ENCODE measurements at places on chromosomes 7 and 10. TPM values are rescaled to one million over a fixed set of nuclear protein-coding genes. Genes with fewer than 3 reads are reported as not detected.

- DNase-seq, result no peak
- no peaks in the 10 kb centered on the region for H3K27me3 ChIP-seq
- H3K36me3 ChIP-seq, result no peaks in the 10 kb centered on the region
- H3K4me1 ChIP-seq, result no peaks in the 10 kb centered on the region
These were observed 126.5 kb upstream of the IGFBP3 start for GRCh38 chr7:46047581-46047980.

Gene PNLIPRP1
- 0.63 TPM for polyA plus RNA-seq

- no peak overlapping the region for H3K4me3 ChIP-seq
- H3K36me3 ChIP-seq, result no peaks in the 10 kb centered on the region
- H3K4me1 ChIP-seq, result peaks cover 18% of the 10 kb centered on the region
- no peak for DNase-seq
These were observed 4.2 kb downstream of the KBTBD2 start for GRCh38 chr7:32887395-32887794.

GRCh38 chr7:51324206-51324898 lies 7.7 kb upstream of the COBL start:
- H3K27ac ChIP-seq, result no peak overlapping the region
- no peaks in the 10 kb centered on the region for H3K27me3 ChIP-seq
- no peaks in the 10 kb centered on the region for H3K36me3 ChIP-seq
- peaks cover 16% of the 10 kb centered on the region for H3K4me1 ChIP-seq

- H3K27ac ChIP-seq, result no peak overlapping the region
- no peak overlapping the region for H3K4me3 ChIP-seq
- no peaks in the 10 kb centered on the region for H3K4me1 ChIP-seq
- no peaks in the 10 kb centered on the region for H3K36me3 ChIP-seq
These were observed 74.3 kb downstream of the PLXNA4 start for GRCh38 chr7:132501956-132502355.

Gene UCMA
- polyA plus RNA-seq, result not detected

DNA sequence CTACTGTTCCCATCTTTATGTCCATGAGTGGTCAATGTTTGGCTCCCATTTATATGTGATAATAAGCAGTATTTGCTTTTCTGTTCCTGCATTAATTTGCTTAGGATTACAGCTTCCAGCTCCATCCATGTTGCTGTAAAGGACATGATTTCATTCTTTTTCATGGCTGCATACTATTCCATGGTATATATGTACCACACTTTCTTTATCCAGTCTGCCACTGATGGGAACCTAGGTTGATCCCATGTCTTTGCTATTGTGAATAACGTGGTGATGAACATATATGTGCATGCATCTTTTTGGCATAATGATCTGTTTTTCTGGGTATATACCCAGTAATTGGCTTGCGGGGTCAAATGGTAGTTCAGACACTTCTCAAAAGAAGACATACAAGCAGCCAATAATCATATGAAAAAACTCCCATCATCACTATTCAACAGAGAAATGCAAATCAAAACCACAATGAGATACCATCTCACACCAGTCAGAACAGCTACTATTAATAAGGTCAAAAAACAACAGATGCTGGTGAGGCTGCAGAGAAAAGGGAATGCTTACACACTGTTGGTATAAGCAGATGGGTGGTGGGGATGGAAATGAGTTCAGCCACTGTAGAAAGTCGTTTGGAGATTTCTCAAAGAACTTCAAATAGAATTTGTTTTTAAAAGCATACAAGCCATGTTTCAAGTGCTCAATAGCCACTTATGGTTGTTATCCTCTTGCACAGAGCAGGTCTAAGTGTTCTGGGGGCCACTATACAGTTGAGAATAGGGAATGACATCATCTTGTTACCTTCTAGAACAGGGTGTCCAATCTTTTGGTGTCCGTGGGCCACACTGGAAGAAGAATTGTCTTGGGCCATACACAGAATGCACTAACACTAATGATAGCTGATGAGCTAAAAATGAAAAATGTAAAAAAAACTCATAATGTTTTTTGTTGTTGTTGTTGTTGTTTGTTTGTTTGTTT lies 23.2 kb upstream of the SDK1 start:
- H3K27ac ChIP-seq, result no peak overlapping the region
- no peak for DNase-seq
- H3K4me1 ChIP-seq, result no peaks in the 10 kb centered on the region

DNA sequence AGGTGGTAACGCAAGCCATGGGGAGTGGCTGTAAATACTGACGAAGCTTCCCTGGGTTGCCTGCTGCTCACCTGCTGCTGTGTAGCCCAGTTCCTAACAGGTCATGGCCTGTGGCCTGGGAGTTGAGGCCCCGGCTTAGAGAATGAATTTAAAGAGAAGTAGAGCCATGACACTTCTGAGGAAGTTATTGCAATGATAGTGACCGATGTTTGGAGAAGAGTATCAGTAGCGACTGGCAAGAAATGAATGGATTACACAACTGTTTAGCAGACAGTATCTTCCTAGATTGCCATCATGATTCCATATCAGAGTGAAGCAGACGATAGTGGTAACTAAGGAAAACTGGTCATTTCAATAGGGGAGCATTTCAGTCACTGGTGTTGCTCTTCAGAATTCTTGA lies 249.6 kb downstream of the PLXDC2 start:
- peaks cover 10% of the 10 kb centered on the region for H3K36me3 ChIP-seq
- H3K27ac ChIP-seq, result no peak overlapping the region
- no peak overlapping the region for H3K4me3 ChIP-seq
- no peaks in the 10 kb centered on the region for H3K4me1 ChIP-seq

Gene CALCR
- 0.34 TPM for polyA plus RNA-seq

DNA sequence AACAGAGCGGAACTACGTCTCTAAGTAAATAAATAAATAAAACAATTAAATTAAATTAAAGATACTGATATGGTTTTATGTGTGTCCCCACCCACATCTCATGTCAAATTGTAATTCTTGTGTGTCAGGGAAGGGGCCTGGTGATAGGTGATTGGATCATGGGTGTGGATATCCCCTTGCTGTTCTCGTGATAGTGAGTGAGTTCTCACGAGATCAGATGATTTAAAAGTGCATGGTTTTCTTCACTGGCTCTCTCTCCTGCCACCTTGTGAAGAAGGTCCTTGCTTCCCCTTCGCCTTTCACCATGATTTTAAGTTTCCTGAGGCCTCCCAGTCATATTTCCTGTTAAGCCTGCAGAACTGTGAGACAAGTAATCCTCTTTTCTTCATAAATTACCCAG lies 29.0 kb upstream of the OGDHL start:
- no peak overlapping the region for H3K4me3 ChIP-seq
- no peaks in the 10 kb centered on the region for H3K4me1 ChIP-seq
- no peak for DNase-seq
- H3K27me3 ChIP-seq, result no peaks in the 10 kb centered on the region
- no peak overlapping the region for H3K27ac ChIP-seq

DNA sequence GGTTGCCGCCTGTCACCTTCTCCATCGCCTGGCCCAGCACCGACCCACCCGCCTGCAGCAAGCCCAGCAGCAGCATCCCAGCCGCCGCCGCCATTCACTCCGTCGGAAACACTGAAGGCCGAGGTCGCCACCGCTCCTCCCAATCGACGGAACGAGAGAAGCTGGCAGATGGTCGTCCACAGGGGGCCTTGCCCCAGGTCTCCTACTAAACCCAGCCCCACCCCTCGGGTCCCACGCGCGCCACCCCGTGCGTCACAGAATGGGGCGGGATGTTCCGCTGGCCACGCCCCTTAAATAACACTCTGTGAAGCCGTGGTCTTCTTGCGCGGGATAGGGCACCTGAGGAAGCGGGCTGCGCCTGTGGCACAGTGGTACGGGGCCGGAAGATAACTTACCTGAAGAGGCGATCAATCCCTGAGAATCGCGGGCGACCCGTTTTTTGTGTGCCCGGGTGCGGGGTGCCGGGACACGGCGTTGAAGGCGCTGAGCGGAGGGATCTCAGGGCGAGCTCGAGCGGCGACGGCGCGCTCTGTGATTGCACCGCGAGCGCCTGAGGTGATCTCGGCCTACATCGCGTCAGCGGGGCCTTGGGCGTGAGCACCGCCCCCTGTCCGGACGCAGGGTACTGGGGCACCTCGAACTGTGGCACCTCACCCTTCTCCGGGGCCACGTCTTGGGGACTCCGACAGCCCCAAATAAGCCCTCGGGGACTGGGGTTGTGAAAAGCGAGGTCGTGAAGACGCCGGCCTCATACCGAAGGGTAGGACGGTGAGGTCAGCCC lies at the start of gene CYP51A1:
CYP51A1 (minus strand) TSS at position 207 of the 781 bp plus-strand sequence; CDS start at position 94, 113 bp downstream.
- H3K4me1 ChIP-seq, result peaks cover 3% of the 10 kb centered on the region
- peaks cover 12% of the 10 kb centered on the region for H3K36me3 ChIP-seq
- peak; percentile 93 for DNase-seq

Gene LYZL2
- polyA plus RNA-seq, result not detected

DNA sequence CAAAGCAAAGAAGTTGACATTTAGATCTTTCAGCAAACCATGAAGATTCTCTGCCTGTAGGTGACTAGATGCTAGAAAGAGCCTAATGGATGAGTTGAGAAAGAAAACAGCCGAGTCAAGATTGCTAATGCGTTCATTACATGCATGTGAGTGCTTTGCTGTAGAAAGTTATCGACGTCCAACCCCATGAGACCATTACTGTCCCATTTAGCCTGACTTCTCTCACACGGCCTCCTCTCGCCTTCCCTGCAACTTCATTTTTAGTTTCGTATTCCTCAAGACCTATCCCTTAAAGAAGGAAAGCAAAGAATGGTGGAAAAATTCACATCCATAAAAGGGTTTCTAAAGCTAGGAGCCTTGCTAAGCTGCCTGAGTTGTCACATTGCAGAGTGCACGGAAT lies 113.7 kb upstream of the DPP6 start:
- H3K27ac ChIP-seq, result no peak overlapping the region
- H3K36me3 ChIP-seq, result no peaks in the 10 kb centered on the region
- H3K27me3 ChIP-seq, result no peaks in the 10 kb centered on the region
- no peaks in the 10 kb centered on the region for H3K4me1 ChIP-seq

DNA sequence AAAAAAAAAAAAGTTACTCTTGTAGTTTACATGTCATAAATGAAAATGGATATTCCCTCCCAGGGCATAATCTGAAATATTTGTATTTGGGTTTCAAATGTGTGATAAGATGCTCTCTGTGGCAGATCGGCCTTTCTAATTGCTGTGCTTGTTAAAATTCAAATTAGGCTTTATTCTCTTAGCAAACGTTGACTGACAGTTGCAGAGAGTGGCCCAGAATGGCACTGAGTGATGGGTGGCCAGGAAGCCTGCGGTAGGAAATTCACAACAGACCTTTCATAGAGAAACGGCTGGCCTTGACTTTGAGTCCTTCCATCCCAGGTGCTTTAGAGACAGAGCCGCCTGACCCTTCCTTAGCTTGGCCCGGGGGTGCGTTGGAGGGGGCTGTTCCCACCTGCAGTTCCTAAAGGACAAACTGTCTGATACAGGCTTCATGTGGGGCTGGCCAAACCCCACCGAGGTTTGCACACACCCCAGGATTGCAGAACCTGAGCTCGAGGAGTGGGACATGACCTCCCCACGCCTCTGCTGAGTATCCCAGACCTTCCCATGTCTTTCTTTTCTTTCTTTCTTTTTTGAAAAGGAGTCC lies 152.7 kb downstream of the CUX1 start:
- H3K27me3 ChIP-seq, result no peaks in the 10 kb centered on the region
- DNase-seq, result no peak
- no peak overlapping the region for H3K27ac ChIP-seq
- H3K4me3 ChIP-seq, result no peak overlapping the region
- no peaks in the 10 kb centered on the region for H3K4me1 ChIP-seq

DNA sequence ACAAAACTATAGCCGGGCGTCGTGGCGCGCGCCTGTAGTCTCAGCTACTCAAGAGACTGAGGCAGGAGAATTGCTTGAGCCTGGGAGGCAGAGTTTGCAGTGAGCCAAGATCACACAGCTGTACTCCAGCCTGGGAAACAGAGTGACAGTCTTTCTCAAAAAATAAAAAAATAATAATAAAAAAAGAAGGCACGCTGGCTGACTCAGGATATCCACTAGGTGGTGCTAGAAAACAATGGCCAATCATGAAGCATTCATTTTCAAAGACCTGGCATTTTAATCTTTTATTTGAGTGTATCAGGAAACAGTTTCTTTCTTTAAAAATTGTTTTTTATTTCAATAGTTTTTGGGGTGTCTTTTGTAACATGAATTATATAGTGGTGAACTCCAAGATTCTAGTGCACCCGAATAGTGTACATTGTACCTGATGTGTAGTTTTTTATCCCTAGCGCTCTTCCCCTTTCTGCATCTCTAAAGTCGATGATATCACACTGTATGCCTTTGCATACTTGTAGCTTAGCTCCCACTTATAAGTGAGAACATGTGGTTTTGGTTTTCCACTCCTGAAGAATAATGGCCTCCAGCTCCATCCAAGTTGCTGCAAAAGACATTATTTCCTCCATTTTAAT lies 88.6 kb downstream of the LYZL1 start:
- no peak for DNase-seq
- H3K4me1 ChIP-seq, result no peaks in the 10 kb centered on the region
- H3K4me3 ChIP-seq, result no peak overlapping the region
- H3K27ac ChIP-seq, result no peak overlapping the region
- H3K36me3 ChIP-seq, result no peaks in the 10 kb centered on the region
- no peaks in the 10 kb centered on the region for H3K27me3 ChIP-seq

Gene COL28A1
- polyA plus RNA-seq, result 4.0 TPM
